RPMI8226 (cell line): ENCODE measurements at places on chromosomes 4 and X.

- no peak for DNase-seq
Observed at GRCh38 chr4:54099287-54099747, 646 bp upstream of the GSX2 start.

DNA sequence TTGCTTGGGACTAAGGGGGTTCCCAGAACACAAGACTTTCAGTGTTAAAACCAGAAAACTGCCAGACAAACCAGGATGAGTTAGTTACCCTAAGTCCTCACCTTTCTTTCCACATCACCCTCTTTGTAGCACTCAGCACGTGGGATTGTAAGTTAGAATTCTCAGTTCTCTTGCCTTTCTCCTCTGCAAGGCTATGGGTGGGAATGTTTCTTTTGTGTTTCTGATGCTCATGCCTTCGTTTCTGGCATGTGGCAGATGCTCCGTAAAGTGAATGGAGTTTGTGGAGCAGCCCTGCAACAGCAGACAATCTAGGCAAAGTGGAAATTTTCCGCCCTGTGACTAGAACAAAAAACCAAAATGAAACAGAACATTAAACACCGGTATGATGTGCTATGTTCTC lies 64.7 kb upstream of the SPP1 start:
- peak; percentile 9 for DNase-seq

DNA sequence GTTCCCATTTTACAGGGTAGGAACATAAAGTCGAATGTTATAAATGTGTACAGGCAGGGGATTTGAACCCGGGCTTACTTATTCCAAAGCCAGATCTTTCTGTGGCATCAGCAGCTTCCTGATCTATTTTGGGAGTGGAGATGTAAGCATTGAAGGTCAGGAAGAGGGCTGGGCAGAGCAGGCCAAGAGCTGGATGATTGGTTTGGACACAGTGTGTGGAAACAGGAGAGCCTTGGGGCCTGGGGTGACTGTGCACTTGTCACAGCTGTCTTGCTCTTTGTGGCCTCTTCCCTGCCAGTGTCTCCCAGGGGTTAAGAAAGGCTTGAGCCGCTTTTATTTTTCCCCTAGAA lies 127.9 kb upstream of the ENPP6 start:
- DNase-seq, result peak; percentile 37

- no peak for DNase-seq
Observed at GRCh38 chr4:36508394-36508793, 227.0 kb downstream of the DTHD1 start.

DNA sequence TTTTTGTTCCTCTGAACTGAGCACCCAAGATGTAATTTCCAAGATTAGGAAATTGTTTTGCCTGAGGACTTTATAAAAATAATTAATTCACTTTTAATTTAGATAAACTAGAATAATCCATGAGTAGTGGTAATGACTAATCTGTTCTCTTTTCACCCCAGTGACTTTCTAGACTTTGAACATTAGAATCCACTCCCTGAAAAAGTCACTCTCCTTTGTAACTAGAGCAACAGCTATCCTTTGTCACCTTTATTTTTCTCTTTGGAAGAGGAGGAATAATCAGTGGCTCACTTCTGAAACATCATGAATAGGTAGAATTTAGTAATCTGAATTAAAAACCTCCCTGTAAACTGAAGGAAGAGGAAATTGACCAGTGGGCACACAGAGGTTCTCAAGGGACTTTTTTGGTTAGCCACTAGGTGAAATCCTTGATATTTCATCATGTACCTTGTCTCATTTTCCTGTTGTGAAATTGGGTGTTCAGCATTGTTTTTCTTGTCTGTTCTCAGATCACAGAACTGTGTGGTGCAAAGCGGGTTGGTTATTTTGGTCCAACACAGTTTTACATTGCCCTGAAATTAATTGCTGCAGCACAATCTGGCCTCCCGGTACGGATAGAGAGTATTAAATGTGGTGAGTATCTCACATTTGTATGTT lies 59.4 kb downstream of the REPS2 start:
- no peak for DNase-seq
